Aorta (tissue), 5 donors: ENCODE measurements at places on chromosomes 6 and 20. TPM values are rescaled to one million over a fixed set of nuclear protein-coding genes. Genes with fewer than 3 reads are reported as not detected.

GRCh38 chr6:124573953-124574352 is 388.3 kb upstream of the RNF217 start:
- no peak overlapping the region for H3K4me3 ChIP-seq
- H3K36me3 ChIP-seq, result no peaks in the 10 kb centered on the region
- H3K27me3 ChIP-seq, result no peaks in the 10 kb centered on the region

- no peak for DNase-seq
- H3K4me3 ChIP-seq, result peak overlapping the region; percentile 80
- H3K4me1 ChIP-seq, result no peaks in the 10 kb centered on the region
- H3K36me3 ChIP-seq, result no peaks in the 10 kb centered on the region
- H3K27me3 ChIP-seq, result no peaks in the 10 kb centered on the region
- no peak overlapping the region for H3K27ac ChIP-seq
These were observed 1.3 kb upstream of the LRRC1 start for GRCh38 chr6:53793318-53794136.

The NKAIN2 gene
- 1.4 TPM for total RNA-seq

The LGSN gene
- not detected for total RNA-seq

The MCHR2 gene
- not detected for total RNA-seq

GRCh38 chr20:25076731-25077609 is 5.0 kb downstream of the VSX1 start:
- no peaks in the 10 kb centered on the region for H3K4me1 ChIP-seq
- no peak overlapping the region for H3K27ac ChIP-seq
- DNase-seq, result no peak

The TMEM244 gene
- not detected for total RNA-seq

- no peak for DNase-seq
- no peak overlapping the region for H3K4me3 ChIP-seq
- H3K36me3 ChIP-seq, result no peaks in the 10 kb centered on the region
- H3K27ac ChIP-seq, result no peak overlapping the region
- H3K4me1 ChIP-seq, result peaks cover 5% of the 10 kb centered on the region
These were observed 3.6 kb downstream of the MAP3K7 start for GRCh38 chr6:90583179-90583835.

DNA sequence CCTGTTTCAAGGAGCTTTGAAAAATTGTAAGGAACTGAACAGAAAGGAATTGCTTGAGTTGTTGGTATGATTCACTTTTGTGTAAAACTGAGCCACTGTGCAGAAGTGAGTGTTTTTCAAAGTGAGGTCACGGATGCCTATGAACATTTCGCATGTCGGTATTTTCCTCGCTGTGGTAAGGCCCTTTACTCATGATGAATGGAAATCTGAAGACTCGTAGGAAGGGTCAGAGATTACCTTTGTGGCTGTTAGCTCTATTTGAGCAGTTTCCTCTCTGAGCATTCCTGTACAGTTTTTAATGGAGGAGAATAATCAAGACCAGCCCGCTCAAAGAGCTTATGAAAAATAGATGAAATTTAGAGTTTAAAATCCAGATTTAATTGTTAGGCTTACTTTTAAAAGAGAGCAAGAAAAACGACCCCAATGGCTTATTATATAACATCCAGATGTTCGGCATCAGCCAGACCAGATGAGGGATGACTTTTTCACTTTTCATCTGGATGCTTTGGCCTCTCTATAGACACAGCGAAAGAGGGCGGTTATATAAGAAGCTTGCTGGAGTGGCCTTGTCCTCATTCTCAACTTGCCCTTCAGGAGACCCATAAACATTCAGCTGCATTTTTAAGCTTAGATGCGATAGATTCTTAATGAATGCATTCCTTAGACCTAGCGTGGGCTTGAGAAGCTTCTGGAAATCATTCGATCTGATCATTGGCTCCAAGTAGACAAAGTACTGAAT is 99.5 kb downstream of the CD83 start:
- no peak overlapping the region for H3K4me3 ChIP-seq
- H3K27ac ChIP-seq, result no peak overlapping the region
- no peaks in the 10 kb centered on the region for H3K36me3 ChIP-seq
- H3K27me3 ChIP-seq, result no peaks in the 10 kb centered on the region
- H3K4me1 ChIP-seq, result no peaks in the 10 kb centered on the region

DNA sequence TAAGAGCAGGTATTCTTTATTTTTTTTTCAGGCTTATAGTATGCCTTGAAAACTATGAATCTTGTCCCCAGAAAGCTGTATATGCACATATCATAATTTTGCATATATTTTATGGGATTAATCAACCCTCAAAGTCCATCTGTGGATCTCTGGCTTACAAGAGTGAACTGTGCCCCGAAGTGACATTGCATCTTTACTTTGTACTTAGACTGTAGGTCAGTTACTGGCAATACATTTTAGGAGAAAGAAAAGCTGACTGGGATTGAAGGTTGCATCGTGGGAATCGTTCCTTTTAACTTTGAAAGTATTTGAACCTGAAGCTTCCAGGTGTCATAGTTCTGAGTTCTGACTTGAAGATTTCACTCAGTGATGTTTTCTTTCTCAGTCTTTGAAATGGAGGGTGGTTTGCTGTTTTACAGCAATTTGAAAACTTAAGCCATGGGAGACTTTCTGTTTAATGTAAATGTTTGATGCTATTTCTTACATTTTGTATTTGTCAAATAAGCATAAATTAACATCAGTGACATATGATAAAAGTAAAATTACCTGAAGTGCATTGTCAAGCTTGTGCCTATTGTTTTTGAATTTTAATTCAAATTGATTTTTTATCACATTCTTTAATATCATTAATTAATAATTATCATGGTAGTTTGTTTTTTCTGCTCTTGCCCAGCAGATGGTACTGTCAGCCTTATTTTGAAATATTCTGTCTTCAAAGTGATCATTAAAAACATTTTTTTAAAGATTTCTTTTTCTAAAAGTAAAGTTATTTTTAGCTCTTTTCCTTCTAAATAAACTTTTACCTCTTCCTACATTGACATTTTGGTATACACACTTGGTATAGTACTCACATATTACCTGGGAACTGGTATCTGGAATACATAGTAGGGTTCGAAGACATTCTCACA is 29.0 kb downstream of the L3MBTL3 start:
- no peak for DNase-seq
- H3K4me1 ChIP-seq, result no peaks in the 10 kb centered on the region
- H3K4me3 ChIP-seq, result no peak overlapping the region
- no peaks in the 10 kb centered on the region for H3K27me3 ChIP-seq
- H3K27ac ChIP-seq, result no peak overlapping the region

- no peaks in the 10 kb centered on the region for H3K4me1 ChIP-seq
- H3K4me3 ChIP-seq, result no peak overlapping the region
- no peak overlapping the region for H3K27ac ChIP-seq
- DNase-seq, result no peak
- no peaks in the 10 kb centered on the region for H3K36me3 ChIP-seq
These were observed 67.4 kb downstream of the MOXD1 start for GRCh38 chr6:132333639-132334520.

The CUL7 gene
- total RNA-seq, result 11.0 TPM

- H3K4me3 ChIP-seq, result no peak overlapping the region
- H3K36me3 ChIP-seq, result no peaks in the 10 kb centered on the region
- H3K27ac ChIP-seq, result no peak overlapping the region
- no peaks in the 10 kb centered on the region for H3K27me3 ChIP-seq
- DNase-seq, result no peak
- H3K4me1 ChIP-seq, result no peaks in the 10 kb centered on the region
These were observed 67.5 kb upstream of the QKI start for GRCh38 chr6:163347021-163347446.

The LPA gene
- not detected for total RNA-seq

The DACT2 gene
- not detected for total RNA-seq

The AARS2 gene
- total RNA-seq, result 11.5 TPM

- no peak overlapping the region for H3K4me3 ChIP-seq
- no peak overlapping the region for H3K27ac ChIP-seq
- H3K27me3 ChIP-seq, result no peaks in the 10 kb centered on the region
- no peaks in the 10 kb centered on the region for H3K4me1 ChIP-seq
These were observed 255.7 kb downstream of the CDH4 start for GRCh38 chr20:61507778-61508177.

DNA sequence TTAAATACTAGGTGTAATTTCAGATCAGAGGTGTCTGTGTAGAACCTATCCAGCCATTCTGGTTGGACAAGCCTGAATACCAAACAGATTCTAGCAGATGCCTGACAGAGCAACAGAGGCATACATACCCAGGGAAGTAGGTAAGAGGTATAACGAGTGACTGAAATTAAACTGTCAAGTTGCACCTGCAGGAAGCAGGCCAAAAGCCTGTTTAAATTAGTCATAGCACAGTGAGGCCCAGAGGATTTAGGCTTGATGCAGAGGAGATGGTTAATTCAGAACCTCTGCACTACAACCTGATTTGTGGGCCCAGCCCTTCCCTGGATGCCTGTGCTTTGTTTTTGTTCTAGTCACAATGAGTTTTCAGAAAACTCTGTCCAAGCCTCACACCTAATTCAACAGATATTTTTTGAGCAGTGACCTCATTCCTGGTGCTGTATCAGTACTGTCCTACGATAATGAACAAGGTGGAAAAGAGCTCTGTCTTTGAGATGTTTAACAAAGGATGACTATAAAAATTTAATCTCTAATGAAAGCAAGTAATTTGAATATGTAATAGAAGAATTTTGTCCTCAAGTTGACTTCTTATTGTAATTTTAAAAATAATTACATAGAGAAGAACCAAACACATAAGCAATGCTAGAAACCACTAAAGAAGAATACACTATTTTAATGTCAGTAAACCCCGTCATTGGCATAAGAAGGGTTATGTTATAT is 31.7 kb downstream of the C6orf58 start:
- no peak for DNase-seq
- H3K27ac ChIP-seq, result no peak overlapping the region
- no peaks in the 10 kb centered on the region for H3K27me3 ChIP-seq
- no peaks in the 10 kb centered on the region for H3K4me1 ChIP-seq

- no peaks in the 10 kb centered on the region for H3K36me3 ChIP-seq
- H3K27me3 ChIP-seq, result no peaks in the 10 kb centered on the region
- peaks cover 7% of the 10 kb centered on the region for H3K4me1 ChIP-seq
- peak overlapping the region; percentile 80 for H3K4me3 ChIP-seq
- peak overlapping the region; percentile 87 for H3K27ac ChIP-seq
- DNase-seq, result no peak
These were observed 869 bp downstream of the COL21A1 start for GRCh38 chr6:56246541-56246880.

- H3K4me1 ChIP-seq, result peaks cover 9% of the 10 kb centered on the region
- DNase-seq, result peak; percentile 83
- peak overlapping the region; percentile 68 for H3K27ac ChIP-seq
- H3K27me3 ChIP-seq, result no peaks in the 10 kb centered on the region
- H3K36me3 ChIP-seq, result peaks cover 3% of the 10 kb centered on the region
- H3K4me3 ChIP-seq, result peak overlapping the region; percentile 76
These were observed 2.4 kb upstream of the DBNDD2 start for GRCh38 chr20:45405571-45406259.
